ENCODE measurements at places on chromosomes 3 and 15.

DNA sequence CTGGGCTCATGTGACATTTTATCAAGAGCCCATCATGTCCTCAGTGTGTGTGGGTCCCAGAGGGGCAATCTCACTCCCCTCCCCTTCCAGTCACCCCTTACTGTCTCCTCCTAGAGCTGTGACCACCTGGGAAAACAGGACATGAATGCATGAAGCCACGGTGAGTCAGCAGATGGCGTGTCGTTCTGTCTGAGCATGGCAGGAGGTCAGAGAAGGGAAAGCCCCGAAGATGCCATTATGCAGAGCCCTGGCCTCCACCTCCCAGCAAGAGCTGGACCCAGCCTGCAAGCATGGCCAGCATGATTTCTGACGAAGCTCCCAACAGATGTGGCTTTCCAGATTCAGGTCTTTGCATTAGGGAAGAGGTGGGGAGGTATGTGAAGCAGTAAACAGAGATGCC is 118.5 kb downstream of the TLE3 start:
- DNase-seq, result no peak

- no peak for DNase-seq
These were observed 126.3 kb upstream of the TMEM108 start for GRCh38 chr3:132911741-132912415.

- no peak for DNase-seq
These were observed 41.0 kb upstream of the PRICKLE2 start for GRCh38 chr3:64266065-64266931.

- no peak for DNase-seq
These were observed 53.2 kb downstream of the OXNAD1 start for GRCh38 chr3:16318176-16318575.

- no peak for DNase-seq
These were observed 123.3 kb downstream of the XXYLT1 start for GRCh38 chr3:195147649-195148080.

DNA sequence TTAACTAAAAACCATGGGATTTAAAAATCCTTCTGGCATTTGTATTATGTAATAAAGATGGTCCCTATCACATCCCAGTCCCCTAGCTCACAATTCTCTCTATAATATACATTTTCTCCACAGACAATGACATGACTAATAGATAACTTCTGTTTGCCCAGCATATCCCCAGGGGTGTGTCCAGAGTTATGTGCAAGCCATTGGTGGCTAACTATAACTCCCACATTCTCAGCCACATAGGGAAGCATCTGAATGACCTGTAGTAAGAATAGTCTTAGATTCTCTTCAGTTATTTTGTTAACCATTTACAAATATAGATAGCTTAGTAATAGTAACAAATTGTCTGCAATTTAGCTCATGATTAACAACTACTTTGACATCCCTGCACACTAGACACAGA is 52.2 kb upstream of the RBSN start:
- no peak for DNase-seq

DNA sequence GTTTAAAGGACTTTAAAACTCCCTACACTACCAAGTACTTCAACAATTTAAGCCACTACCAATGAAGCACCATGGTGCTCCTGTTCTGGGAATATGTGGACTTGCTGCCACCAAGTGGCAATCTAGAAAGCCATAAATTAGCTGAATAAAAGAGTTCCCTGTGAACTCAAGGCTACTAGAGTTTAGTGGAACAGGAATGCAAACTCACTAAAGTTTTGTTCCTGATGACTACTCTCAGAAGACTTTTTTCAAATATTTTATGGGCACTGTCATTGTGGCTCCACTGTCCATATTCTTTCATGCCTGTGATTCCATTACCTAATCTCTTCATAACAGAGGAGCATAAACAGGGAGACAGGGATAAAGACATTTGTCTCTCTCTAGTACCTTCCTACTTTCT is 63.9 kb downstream of the TMCC1 start:
- DNase-seq, result peak; percentile 19

GRCh38 chr3:113751141-113751540 is 4.3 kb downstream of the ATP6V1A start:
- no peak for DNase-seq

DNA sequence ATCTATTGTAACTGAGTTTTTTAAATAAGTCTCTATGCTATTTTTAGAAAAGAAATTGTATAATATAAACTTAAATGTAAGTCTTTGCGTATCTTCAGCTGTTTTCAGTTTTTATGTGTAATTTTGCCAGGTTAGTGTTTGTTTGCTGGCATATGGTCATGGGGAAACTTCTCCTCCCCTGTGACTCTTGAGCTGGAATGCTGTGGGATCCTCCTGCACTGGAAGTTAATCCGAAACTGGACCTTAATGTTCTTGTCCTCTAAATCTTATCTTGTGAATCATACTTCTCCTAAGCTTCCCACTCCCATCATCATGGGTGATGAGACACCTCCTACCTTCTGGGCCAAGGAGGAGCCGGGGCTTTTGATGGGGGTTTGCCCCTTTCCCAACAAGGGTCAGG is 52.4 kb upstream of the CHST2 start:
- DNase-seq, result no peak

GRCh38 chr3:152122851-152123250 is 145.9 kb upstream of the MBNL1 start:
- no peak for DNase-seq

- no peak for DNase-seq
These were observed 107.3 kb downstream of the RFTN1 start for GRCh38 chr3:16406166-16406565.

- no peak for DNase-seq
These were observed 14.3 kb downstream of the CTNNB1 start for GRCh38 chr3:41213588-41213987.
